Pons (tissue), 1 donor: ENCODE measurements at places on chromosomes 6 and 20.

- DNase-seq: no peak
Observed at GRCh38 chr6:127956956-127957355, 56.1 kb upstream of the THEMIS start.

DNA sequence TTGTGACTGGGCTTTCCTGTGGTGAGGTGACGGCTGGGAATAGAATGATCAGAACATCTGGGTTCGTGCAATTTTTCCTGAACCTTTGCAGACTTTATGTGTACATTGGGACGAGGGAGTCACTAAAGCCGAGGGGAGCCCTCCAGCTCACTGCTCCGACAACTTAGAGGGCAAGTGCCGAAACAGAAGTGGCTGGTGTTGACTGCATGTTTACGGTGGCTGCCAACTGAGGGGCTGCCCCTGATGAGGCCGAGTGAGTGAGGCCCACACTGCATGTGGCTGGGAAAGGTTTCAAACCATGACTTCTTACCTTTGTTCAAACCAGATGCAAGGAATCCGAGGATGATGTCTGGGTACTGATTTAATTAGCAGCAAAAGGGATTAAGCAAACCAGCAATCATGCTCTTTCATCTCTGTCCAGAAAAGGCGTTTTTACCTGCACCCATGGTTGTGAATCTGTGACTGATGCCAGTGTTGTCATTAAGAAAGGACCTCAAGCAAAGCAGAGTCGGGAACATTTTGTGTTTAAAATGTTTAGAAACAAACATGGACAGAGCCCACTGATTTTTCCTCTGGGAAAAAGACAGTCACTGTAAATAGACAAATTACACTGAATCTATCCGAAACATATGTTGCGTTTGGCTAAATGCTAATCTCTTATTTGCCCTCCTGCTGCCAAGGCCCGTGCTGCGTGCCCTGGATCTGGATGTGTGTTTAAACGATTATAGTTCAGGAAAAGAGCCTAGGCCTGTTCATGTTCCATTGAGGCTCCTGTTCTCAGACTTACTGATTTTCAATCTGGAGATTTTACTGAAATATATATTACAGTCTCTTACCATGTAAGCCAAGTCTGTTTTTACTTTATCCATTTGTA lies 105.1 kb downstream of the UST start:
- DNase-seq: no peak

DNA sequence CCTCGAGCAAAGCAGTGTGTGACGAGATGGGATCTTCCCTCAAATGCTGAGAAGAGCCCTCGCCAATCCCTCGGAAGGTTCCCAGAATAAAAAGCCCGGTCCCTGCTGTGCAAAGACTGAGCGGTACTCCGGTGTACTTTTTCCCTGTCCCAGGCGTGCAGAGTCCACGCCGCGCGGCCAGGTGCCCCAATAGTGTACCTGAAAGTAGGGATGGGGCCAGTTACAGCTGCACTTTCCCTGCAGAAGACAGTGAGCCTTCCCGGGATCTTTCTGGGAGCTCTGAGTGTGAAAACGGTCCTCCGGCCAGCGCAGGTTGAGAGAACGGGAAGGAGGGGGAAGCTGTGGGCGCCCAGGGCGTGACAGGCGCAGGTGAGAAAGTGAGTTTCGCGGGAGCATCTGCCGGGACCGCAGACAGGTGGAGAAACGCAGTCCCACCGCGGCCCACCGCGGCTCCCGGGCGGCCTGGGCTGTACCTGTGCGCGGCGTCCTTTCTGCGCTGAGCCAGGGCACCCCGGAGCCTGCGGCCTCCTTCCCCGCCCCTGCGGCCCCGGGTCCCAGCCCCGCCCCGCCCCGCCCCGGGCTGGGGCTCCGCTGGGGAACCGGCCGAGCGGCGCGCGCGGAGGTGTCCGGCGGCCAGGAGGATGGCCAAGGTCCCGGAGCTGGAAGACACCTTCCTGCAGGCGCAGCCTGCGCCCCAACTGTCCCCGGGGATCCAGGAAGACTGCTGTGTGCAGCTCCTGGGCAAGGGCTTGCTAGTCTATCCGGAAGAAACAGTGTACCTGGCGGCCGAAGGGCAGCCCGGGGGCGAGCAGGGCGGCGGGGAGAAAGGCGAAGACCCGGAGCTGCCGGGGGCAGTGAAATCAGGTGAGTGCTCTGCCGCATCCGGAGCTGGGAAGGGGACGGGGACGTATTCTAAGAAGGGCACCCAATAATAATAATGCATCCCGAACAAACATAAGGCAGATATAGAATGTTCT lies at the start of gene RFX6:
Gene RFX6, plus strand, starts transcription at position 608 of the 977 bp plus-strand sequence. Its CDS starts 34 bp downstream, at position 642.
- DNase-seq: no peak

DNA sequence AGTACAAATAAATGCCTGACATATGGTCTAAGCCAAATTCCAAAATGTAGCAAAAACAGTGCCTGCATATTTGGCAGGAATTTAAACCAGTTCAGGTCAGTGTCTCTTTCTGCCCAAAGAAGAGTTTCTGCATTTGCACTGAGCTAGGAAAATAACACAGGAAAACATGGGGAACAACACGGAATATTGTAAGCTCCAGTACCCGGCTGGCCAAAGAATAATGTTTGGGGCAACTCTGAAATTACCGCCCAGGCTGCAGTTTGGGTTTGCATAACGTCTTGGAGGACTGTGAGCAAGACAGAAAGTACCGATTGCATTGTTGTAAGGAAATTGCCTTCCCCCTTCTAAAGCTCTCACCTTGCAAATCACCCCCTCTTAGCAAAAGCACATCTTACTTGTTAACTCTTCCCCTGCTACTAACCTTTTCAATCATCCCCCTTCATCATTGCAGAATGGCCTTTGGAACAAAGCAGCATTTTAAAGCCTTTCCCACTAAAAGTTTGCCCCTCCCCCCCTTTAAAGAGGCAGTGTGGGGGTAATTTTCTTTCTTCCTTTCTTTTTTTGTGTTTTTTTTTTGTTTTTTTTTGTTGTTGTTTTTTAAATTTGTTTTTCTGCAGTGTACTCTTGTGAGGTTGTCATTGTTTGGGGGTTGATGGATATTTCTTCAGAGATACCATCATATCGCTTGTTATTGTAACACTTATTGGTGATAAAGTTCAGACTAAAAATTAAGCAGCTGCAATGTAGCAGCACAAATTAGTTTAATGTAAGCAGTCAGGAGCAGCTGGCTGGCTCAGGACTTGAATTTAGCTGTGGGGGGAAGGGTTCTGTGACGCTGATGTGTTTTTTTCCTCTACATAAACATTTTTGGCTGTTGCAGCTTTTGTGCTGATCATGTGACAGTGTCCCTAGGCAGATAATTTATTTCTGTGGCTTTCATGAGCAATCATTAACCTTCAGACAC lies 100.0 kb upstream of the CITED2 start:
- DNase-seq: peak; percentile 21

GRCh38 chr6:148925701-148926100 lies 178.9 kb downstream of the UST start:
- DNase-seq: no peak

DNA sequence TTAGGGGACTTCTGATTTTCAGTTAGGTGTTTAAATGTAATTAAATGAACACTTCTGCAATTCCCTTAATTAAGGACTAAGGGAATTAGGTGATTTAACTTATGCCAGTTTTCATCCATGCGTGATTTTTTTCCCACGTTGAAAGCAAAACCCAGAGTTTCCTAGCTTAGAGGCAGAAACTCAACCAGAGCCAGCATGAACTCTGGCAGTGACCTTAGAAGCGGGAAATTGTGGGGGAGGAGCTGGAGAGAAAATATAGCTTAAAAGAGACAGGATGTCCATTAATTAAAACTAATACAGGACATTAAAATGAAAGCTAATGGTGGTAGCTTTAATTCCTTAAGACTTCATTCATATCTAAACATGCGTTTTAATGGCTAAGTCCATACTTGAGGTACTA lies 41.6 kb downstream of the IYD start:
- DNase-seq: no peak

DNA sequence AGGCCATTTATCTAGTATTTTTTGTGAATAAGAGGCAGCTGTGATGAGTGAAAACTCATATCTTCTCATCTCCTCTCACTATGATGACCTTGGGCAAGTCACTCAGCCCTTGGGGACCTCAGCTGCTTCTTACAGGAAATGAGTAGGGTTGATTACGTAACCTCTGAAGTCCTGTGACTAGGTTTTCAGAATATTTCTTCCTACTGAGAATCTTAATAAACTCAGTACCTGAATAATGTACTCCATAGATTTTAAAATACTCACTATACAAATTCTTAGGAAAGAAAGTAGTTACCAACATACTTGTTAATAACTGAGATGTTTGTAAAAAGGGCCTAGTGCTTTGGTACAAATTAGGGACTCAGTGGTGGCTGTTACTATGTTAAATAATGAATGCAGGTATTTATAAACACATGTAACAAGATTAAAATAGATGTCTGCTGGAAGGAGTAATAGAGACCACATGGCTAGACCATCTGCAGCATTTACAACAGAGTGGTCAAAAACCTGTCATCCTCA lies 60.9 kb downstream of the RPRD1B start:
- no peak for DNase-seq

DNA sequence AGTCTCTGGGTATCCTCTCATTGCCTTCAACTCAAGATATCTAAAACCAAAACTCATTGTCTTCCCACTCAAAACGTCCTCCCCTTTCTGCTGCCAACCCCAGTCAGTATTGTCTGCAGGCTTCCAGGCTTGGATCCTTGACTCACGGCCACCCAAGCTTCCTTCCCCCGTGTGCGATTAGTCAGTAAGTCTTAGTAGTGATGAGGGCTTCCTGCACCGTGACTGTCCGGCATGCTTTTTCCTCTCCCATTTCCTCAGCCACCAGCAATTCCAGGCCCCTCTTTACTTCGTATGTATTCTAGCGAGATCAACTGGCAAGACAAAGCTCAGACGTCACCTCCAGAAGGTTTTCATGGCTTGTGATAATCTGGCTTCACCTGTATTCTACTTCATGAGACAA lies 88.6 kb upstream of the DUSP22 start:
- DNase-seq: no peak

DNA sequence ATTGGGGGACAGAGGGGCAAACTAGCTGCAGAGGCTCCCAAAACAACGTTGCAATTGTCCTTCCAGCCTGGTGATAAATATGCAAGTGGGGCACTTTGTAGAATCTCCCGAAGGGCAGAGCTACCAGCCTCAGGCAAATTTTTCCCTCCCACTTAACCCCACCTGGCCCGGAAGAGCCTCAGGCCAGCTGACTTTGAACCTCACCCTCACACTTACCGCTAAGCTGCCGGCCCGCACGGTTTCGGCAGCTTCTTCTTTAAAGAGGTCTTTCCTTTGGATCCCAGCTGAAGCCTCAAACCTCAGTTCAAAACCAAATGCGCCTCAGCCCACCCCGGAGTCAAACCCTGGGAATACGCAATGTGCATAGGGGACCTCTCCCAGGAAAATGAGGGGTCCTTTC lies 2.5 kb downstream of the OVOL2 start:
- DNase-seq: no peak

DNA sequence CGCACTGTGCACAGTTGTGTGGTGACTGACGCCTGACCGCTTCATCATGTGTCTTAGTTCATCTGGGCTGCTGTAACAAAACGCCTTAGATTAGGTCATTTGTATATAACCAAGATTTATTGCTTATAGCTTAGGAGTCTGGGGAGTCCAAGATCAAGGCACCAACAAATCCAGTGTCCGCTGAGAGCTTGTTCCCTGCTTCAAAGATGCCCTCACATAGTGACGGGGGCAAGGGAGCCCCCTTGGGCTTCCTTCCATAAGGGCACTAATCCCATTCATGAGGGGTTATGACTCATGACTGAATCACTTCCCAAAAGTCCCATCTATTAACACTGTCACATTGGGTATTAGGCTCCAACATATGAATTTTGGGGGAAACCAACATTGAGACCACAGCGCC lies 34.6 kb downstream of the CYP24A1 start:
- DNase-seq: no peak

- DNase-seq: no peak
Observed at GRCh38 chr6:26235302-26235670, 129.7 kb upstream of the BTN3A2 start.

DNA sequence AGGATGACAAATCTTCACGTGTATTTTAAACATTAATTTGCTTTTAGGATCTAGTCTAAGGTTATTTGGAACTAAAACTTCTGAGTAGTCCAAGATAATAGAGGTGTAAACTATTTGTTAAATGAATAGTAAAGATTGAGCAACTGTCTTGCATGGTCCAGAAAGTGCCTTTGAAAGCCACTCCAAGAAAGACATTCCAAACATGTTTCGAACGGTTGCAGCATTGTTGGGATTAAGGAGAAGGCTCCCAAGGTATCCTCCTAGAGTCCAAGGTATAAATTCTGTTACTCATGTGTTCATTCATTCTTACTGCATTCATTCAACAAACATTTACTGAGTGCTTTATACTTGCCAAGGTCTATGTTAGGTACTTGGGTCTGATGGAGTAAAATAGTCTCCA lies 28.8 kb upstream of the MYLK2 start:
- DNase-seq: no peak

DNA sequence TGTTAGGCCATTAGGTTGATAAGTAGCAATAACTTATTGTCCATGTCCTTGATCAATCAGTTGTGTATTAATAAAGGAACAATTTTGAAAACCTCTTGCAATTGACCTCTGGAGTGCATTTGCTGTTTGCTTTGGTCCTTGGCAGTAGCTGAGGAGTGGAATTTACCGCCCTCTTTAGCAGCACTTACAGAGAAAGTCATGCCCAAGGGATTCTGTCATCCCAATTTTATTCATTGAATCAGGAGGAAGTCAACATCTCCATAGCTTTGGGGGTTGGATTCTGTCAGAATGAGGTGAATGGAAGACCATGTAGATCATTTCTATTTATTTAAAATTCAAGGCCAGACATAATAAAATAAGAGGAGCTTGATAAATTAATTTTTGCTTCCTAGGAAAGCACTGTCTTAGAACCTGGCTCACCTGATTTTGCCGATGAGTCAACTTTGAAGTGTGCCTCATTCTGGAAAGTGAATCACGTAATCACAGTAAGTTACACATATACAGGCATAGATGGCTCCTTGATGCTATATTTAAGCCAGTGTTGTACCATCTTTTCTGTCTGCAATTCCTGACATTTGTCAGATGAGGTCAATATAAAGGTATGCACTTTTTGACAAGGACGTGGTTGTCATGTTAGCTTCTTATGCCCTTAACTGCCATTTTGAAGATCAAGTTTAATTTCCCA lies 128.7 kb upstream of the MLIP start:
- DNase-seq: no peak

DNA sequence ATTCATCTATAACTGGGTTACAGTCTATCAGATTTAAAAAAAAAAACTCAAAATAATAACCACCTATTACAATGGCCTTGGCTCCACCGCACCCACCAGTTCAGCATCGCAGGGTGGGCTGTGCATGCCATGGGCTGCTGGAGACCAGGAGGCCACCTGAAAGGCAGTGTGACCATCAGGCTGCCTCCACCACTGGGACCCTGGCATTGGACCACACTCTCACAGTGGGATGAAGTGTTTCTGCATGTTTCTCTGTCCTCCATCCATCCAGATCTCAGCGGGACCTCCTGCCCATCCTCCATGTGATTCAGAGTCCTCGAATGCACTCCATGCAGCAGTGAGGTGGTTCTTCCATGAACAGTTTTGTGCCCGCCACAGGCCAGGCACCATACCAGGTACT lies 206.1 kb upstream of the CST7 start:
- DNase-seq: no peak
